ENCODE measurements at places on chromosomes 13 and 19.

- DNase-seq, result no peak
These were observed at the start of gene ALOX5AP for GRCh38 chr13:30735025-30735871. Gene ALOX5AP, plus strand, starts transcription at chr13:30735543. Its CDS starts 63 bp downstream, at chr13:30735606.

DNA sequence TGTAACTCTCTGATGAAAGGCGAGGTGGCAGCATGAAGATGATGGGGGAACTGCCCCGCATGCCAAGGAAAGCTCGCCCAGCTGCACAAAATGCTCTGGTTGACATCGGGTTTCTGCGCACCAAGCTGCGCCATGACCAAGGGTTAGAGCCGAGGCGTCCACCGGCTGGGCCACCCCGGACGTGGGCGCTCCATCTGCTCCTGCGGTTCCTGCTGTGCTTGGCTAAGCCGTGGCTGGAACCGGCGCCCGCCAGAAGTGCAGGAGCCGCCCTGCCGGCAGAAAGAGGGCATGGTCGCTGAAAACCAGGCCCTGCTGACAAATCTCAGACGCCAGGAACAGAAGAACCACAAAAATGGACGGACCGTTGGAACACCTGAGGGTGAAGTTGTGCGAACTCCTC, 57.9 kb downstream of the ZNF100 start:
- no peak for DNase-seq

DNA sequence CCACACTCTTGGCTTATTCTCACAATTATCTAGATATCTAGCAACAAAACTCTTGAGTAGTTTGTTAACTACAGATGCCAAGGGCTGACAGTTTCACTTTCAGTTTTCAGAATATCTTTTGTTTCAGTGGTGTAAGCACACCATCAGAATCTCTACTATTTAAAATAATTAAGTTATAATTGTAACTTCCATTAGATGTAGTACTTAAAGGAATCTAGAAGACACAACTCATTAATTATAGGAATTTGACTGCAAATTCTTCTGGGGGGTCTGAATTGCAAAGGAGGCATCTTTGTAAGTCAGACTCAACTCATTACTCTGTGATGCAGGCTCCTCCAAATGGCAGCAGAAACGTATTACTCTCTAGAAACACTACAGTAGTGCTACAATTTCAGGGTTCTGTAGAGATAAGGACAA, 44.9 kb upstream of the USPL1 start:
- DNase-seq, result no peak

- DNase-seq, result no peak
These were observed 546.7 kb downstream of the SLITRK5 start for GRCh38 chr13:88217883-88218282.

DNA sequence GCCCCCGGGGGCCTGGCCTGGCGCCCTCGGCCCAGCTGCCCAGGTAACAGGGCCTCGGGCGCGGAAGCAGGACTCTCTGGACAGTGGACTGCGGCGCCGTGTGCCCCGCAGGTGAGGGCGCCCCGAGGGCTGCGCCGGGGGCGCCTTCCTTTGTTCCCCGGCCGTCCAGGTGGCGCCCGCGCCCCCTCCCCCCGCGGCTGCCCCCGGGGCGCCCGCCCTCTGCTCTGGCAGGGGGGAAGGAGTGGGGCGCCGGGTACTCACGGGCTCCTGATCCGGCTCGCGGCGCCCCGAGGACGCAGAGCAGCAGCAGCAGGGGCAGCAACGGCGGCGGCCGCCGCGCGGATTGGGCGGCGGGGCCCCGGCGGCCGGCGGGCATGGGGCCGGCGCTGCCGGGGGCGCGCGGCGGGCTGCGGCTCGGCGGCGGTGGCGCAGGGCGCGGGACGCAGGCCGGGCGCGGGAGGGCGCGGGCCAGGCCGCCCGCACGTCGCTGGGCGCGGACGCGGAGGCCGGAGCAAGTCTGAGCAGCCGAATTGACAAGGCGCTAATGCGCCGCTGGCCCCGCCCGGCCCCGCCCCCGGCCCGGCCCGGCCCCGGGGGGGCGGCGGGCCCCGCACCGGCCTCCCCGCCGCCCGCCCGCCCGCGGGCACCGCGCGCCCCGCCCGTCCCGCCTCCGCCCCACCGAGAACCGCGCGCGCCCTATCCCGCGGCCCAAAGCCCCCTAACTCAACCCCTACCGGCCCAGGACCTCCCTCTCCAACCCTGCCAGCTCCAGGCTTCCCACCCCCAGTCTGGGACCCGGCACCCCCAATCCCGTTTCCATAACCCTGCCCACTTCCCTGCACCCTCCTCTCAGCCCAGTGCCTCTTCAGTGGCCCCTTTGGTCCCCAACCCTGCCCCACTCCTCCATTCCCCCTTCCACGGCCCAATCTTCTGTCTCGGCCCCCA, at the start of gene CRLF1:
Gene CRLF1 (minus strand): TSS at position 519 of the 945 bp plus-strand sequence. CDS start 143 bp downstream, at position 376.
- no peak for DNase-seq

DNA sequence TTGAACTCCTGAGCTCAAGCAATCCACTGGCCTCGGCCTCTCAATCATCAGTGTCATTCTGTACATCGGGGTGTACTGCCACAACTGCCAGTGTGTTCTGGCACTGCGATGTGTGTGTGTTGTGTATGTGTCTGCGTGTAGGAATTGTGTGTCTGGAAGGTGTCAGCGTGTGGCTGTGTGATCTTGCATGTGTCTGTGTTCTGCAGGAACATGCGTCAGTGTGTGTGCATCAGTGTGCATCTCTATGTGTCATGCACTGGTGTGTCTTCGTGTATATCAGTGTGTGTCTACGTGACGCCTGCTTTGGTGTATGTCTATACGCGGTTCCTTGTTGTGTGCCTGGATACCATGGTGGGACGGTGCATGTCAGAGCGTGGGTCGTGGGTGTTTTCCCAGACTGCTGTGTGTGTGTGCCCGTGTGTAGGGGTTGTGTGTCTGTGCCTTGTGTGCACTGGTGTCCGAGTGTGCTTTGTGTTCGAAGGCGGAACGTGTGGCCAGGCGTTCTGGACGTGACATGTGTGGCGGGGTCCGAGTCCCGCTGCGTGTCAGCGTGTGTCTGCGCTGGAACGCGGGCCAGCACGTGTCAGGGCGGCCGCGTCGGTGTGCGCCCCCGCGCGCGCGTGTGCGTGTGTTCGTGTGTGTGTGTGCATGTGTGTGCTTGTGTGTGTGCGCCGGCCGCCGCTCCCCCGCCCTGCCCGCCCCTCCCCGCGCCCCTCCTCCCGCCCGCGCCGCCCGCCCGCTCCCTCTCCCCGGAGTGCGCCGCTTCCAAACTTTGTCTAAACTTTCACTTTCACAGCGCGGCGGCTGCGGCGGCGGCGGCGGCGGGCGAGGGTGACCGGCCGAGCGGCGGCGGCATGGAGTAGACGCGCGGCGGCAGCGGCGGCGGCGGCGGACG, at the start of gene NFIX:
Gene NFIX (plus strand): TSS at position 775 of the 895 bp plus-strand sequence. CDS start 363 bp downstream, outside the sequence.
- peak; percentile 79 for DNase-seq

- no peak for DNase-seq
These were observed 120.0 kb downstream of the UQCRFS1 start for GRCh38 chr19:29092712-29093552.

GRCh38 chr13:111662895-111663294, 342.5 kb downstream of the TEX29 start:
- DNase-seq, result no peak

DNA sequence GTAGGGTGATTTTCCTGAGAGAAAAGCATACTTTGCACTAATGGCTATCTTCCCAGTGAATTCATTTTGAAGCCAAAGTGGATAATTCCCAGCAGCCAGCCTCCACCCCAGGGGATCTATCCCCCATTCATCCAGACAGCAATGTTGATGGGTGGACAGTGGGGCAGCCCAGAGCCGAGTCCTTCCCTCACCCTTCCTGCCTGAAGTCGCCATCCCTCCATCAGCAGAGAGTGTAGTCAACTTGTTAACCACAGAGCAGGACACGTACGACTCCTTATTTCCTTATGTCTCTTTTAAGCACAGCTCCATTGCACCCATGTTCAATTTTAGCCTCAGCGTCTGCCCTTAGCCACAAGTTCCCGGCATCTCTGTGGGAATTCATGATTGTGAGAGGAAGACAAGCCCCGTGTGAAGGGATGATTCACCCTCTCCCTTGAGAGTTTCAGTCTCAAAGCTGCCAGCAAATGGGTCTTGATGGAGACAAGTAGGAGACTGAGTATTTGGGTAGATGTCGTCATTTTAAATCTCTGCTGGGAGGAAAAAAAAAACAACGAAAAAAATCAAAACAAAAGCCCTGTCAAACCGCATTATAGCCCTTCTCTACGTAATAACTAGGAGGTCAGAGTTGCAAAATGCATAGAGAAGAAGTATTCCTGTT, 58.3 kb upstream of the MEDAG start:
- DNase-seq, result no peak

GRCh38 chr13:85806553-85807175, 7.4 kb upstream of the SLITRK6 start:
- DNase-seq, result no peak

GRCh38 chr13:79108914-79109643, 297.0 kb downstream of the RBM26 start:
- no peak for DNase-seq

DNA sequence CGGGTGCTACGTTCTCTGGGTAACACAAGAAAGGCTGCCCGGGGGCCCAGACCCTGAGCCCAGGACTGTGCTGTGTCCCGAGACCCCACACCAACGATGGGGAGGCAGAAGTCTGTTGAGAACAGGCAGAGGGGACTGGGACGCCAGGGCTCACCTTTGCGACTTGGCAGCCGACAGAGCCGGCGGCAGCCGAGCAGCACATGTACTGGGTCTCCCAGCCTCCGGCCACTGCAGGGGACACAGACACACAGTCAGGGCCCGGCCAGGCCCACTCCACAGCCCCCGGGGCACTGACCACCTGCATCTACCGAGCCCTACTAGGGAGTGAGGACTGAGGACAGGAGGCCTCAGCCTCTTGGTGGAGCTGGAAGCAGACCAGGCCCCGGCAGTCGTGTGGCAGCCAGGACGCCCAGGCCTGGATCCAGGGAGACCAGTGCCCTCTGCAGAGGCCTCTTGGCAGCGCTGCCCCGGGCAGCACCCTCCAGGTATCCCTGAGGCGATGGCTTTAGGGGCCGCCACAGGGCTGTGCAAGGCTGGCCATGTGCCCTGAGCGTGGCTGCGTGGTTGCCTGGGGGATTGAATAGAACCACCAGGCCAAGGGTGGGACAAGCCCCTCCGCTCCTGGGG, 5.6 kb upstream of the ATP8B3 start:
- DNase-seq, result no peak

DNA sequence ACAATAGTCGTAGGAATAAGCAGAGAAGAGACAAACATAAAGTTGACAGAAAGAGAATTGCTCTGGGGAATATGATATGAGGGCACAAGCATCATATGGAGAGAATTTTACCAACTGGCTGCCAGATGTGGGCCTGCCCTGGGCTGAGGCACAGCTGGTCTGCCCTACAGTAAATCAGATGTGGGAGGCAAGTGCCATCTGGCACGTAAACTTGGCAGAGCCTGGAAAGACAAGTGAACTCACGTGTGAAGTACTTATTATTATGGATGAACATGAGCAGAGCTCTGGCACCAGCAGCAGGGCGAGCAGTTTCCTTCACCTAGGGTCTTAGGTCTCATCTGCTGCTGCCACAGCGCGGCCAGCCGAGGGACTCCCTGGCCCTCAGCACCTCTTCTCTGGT, 20.6 kb downstream of the PCDH8 start:
- DNase-seq, result no peak

GRCh38 chr13:80360453-80360800, 19.5 kb upstream of the SPRY2 start:
- no peak for DNase-seq

DNA sequence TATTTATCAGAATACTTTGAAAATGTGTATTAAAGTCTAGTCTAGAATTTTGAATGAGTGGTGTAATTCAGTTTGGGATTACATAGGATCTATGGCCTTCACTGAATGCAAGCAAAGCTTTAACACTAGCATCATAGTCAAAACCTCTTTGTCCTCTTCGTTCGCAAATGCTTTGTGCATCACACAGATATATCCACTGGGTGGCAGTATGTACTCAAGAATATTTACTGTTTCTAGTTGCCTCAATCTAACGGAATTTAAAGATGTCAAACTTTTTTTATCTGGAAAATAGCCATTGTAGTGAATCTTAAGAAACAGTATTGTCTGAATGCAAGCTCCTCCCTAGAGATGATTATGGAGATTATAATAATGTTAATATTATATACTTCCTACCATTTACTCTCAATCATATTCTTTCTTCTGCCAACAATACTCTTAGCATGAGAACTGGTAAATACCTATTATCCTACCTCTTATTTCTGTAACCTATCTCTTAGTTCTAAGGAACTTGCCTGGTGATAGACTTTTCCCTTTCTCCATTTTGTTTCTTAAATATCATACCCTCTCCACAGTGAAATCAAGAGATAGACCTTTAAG, 25.8 kb downstream of the LACC1 start:
- DNase-seq, result peak; percentile 28

GRCh38 chr13:43000676-43001075, 8.6 kb upstream of the EPSTI1 start:
- DNase-seq, result no peak

DNA sequence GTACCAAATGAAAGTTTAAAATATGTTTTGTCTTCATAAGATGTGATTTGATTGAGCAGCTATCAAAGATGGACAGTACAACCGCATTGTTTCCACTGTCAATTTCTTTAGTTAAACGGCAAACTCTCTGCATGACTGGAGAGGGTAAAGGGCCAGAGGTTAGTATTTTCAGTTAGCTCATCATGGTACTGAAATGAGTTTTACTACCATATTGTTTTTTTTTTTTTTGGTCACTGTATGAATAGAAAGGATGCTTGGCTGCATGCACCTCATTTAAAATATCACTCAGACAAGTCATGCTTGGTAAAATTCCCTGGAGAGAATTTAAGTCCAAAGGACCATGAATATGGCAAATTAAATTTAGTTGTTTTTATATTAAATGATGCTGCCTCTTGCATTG, 942.1 kb upstream of the SPRY2 start:
- no peak for DNase-seq

DNA sequence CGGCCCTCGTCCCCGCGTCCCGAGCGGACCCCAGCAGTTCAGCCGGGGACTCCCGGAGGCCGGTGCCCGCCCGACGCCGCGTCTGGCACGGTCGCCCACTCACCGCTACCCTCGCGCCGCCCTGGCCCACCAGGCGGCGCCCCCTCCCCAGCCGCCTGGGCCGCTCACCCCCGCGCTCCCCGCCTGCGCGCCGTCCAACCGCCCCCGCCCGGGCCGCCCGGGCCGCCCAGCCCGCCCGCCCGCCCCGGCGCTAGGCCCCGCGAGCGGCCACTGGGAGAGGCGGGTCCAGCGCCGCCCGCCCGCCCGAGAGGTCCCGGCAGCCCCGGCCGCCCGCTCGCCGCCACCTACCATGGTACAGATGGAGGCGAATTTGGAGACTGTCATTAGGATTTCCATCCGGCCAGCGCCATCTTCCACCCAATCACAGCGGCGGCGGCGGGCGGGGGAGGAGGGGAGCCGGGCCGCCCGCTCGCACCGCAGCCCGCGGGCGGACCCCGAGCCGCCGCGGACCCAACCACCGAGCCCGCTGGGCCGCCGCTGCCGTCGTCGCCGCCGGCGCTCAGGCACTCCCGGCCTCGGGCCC, at the start of gene USP12:
Gene USP12 (minus strand): TSS at position 568 of the 583 bp plus-strand sequence. CDS start 172 bp downstream, at position 396.
- no peak for DNase-seq

GRCh38 chr13:105144020-105144419, 1391.4 kb downstream of the EFNB2 start:
- DNase-seq, result no peak

DNA sequence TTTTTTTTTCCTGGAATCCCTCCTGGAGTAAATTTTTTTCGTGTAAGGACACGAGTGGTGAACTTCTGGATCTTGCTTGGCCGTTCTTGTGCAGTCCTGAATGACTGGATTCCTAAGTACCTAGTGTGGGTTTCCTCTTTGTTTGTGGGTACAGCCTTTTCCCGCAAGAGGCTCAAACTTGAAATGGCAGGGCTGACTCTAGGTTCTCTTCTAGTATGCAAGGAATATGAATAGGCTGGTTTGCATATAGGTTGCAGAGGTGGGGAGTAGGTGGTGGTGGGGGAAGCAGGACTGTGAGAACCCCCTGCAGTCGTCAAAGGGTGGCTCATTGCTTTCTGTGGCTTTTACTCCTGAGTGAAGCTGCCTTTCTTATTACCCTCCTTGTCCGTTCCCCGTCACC, 13.6 kb downstream of the UBAC2 start:
- no peak for DNase-seq

Data from body of pancreas (tissue), 4 donors.